ENCODE measurements at places on chromosomes 7 and 10.

DNA sequence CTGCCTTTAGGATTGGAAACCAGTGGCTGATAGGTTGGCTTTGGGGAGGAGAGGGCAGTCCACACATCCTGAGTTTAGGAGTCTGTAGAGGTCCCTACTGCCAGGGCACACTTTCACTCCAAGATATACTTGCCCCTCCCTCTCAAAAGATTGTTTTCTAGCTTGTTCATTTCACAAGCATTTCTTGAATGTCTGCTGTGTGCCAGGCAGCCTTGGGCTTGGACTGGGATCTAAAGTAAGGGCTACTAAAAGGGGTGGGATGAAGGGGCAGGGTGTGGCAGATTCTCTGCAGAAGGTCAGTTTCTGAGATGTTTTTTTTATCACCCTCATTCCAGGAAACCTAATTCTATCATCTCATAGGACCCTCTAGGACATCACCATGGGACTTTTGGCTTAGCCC, 272.4 kb downstream of the SKAP2 start:
- no peak for DNase-seq

GRCh38 chr7:90788052-90788451, 191.9 kb downstream of the CDK14 start:
- DNase-seq: no peak

DNA sequence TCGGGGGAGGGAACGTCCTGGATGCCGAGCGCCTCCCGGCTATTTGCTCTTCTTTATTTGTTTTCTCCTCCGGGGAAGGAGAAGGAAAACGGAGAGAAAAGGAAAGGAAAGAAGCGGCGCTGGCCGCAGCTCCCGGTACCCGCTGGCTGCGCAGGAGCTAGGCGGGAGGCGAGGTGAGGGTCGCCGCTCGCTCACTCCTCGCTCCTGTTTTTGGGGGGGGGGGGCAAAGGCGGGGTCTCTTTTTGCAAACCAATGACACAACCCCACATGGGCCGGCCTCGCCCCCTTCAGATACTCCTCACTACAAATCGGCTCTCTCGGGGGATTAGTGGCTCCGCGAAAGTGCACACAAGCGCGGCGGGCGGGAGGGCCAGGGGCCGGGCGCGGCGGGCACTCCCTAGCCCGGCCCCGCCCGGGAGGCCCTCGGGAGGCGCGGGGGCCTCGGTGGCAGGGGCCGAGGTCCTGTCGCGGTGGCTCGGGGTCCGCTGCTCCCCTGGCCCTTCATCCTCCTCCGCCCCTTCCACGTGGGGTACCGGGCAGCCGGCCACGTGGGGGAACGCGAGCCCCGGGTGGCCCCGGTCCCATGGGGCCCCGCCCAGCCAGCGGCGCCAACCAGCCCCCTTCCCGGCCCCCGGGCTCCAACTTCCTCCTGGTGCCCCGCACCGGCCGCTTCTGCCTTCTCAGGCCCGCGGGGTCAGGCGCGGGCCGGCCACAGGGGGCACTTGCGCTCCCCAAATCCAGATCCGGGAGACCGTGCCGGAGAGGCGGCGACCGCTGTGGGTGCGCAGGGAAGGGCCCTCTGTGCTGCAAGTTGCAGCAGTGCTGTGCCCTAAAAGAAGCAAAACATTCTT, 718 bp upstream of the CTBP2 start:
- DNase-seq: peak; percentile 37

DNA sequence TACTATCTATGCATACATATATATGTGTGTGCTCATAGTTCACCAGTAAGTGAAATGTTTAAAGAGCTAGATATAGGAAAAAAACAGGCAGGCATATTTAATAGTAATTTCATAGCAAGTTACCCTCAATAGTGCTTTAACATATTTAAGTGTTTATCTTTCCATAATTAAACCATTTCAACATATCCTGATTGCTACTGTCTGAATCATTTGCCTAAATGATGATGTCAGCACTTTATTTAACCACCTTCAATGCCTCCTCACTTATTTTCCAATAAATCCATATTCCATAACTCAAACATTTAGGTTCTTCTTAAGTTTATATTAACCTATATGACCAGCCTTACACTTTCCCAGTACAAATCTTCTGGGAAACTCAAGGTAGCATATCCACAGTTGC, 601.1 kb downstream of the ARL4A start:
- DNase-seq: no peak

DNA sequence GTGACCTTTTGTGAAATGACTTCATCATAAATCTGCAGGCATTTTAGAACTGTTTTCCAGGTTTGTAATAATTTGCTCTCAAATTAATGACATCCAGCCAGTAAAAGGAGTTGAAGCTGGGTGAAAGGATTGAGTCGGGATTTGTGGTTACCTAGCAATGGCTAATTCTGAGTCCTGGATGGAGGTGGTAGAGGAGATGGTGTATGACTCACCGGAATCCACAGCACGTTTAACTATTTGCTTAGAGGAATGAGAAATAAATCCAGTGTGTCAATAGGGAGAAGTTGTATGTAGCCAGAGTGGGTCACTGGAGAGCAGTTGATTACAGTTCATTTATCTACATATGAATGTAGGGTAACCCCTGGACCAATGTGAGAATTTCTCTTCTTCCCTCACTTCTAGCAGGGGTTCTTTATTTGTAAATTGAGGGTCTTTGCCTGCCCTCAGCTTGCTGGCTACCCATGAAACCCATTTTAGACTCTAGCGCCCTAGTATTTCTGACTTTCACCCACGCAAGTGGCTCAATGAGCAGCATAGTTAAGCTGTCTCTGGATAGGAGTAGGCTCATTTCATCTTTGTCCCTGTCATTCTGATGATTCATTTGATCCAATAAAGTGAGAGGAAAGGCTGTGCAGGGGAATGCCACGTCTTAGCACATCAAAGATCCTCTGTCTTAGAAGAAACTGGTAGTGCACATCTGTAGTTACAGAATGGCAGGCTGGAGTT, 547.8 kb downstream of the SORCS3 start:
- no peak for DNase-seq

GRCh38 chr10:116866987-116867595, 17.8 kb downstream of the ENO4 start:
- DNase-seq: no peak

DNA sequence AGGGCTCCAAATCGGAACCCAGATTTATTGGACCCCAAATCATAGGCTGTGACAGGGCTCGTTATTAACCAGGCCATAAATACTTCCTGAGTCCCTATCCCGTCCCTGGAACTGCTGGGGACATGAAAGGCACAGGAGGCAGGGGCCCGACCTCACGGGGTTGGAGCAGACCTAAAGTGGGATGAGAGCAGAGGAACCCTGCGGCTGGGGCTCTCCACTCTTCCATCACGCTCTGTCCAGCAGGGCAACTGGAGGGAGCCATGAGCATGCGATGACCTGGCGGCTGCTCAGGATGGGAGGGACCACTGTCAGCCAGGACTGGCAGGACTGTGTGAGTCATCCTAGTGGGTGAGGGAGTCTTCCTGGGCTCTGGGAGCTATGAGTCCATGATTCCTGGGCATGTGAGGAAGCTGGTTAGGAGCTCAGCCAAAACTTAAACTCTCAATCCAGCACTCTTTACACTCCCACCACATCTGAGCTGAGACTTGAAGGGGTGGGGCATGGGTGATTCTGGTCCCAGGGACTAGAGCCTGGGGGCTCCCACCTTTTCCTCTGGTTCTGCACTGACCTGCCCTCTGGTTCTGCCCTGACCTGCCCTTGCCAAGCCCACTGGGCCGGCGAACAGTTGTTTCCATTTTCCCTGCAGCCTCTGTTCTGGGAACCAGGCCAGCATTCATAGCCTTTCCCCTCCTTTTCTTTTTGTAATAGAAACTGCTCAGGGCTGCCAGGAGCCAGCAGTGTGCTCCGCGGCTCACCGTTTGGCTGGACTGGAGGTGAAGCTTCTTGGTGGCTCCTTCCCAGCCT, 47.1 kb downstream of the SYPL1 start:
- no peak for DNase-seq

GRCh38 chr10:34647875-34648865, 166.9 kb downstream of the PARD3 start:
- no peak for DNase-seq

- DNase-seq: no peak
These were observed 208.2 kb downstream of the TFEC start for GRCh38 chr7:115822380-115822779.

DNA sequence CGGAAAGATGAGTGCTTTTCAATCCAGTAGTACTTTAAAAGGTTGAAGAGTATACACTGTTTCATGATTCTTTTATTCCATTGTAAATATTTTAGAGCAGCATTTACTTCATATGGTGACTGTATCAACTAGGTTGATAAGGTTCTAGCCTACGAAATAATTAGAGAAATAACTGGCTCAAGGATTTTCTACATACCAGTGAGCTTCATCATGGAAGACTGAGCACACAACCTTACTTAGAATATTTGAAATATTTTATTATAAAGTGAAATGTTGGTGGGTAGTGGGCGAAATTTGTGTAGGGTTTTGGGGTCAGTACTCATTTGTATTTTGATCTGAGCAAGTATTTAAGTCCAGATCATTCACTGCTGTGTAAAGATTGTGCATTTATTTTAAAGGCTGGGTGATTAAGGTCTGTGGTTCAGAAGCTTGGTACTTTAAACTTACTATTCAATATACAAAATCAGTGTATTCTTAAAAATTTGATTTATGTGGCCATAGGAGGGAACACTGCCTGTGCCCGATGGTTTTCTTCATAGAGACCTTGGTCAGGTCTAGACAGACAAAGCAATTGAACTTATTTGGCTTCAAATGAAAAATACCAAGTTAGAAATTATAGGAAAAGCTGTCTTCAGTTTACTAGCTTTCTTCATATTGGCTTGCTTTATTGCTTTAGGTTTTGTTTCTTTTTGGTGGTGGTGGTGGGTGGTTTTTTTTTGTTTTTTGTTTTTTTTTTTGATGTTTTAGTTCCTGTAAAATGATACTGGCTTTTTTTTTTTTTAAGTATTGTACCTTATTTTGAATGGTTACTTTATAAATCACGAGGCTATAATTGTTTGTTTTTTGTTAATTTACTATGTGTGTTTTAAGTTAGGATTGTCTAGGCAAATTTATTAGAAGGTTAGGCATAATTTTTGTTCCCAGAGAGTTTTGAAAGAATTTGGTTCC, 3.0 kb downstream of the KMT2E start:
- no peak for DNase-seq

- DNase-seq: no peak
These were observed 88.7 kb downstream of the HIP1 start for GRCh38 chr7:75650062-75650461.
